ENCODE measurements at places on chromosomes 16 and 17.

GRCh38 chr17:73157521-73157890, 7.3 kb upstream of the SSTR2 start:
- no peak for DNase-seq

GRCh38 chr16:65660390-65660789, 538.5 kb upstream of the CDH11 start:
- DNase-seq: no peak

DNA sequence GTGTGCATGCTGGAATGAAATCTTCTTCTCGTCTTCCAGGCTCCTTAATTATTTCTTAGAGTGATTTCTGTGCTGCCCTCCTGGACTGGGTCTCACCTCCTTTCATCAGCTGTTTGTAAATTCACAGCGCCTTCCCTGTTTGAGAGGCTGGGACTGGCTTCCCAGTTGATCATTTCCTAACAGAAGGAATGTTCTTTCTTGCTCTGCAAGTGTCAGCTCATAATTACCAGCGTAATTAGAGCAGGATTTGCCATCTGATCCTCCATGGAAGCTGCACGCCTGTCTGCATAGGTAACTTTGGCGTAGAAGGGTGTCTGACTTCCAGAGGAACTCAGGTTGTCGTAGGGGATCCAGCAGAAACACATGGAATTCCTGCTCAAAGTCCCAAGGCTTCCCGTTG, 375.0 kb upstream of the EEF2KMT start:
- no peak for DNase-seq

DNA sequence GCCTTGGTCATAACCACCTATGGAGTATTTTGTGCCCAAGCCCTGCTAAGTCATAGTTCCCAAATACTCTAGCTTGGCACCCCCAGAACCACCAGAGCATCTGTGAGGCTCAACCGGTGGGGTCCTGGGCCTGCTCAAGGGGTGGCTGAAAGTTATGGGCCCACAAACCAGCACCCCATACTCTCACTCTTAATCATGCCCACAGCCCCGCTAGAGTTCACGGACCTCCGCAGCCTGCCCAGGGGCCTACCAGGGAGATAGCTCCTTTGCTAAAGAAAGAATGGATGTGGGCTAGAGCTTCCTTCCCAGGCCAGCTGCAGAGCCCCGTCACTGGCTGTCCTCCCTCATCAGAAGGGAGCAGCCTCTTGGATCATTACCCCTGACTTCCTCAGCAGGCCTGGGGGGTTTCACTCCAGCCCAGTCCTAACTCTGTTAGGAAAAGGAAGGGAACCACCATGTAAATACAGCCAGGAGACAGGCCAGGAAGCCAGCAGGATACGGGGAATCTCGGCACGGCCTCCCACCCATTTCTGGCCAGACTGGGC, 1.4 kb downstream of the GIT1 start:
- no peak for DNase-seq

DNA sequence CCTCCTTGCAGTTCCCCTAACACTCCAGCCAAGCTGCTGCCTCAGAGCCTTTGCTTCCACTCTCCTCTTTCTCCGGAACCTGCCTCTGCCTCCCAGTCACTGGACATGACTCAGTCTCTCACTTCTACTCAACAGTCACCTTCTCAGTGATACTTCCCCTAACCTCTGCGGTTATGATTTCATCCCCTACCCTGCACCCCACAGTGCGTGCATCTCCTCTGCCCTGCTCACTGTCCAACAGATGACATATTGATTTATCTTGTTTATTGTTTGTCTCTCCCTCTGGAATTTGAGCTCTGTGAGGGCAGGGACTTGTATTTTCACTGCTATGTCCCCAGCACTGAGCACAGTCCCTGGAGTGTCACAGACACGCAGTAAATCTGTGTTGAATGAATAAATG, 100.7 kb downstream of the CYLD start:
- DNase-seq: no peak

GRCh38 chr16:24776501-24777220, 47.2 kb downstream of the TNRC6A start:
- DNase-seq: no peak

DNA sequence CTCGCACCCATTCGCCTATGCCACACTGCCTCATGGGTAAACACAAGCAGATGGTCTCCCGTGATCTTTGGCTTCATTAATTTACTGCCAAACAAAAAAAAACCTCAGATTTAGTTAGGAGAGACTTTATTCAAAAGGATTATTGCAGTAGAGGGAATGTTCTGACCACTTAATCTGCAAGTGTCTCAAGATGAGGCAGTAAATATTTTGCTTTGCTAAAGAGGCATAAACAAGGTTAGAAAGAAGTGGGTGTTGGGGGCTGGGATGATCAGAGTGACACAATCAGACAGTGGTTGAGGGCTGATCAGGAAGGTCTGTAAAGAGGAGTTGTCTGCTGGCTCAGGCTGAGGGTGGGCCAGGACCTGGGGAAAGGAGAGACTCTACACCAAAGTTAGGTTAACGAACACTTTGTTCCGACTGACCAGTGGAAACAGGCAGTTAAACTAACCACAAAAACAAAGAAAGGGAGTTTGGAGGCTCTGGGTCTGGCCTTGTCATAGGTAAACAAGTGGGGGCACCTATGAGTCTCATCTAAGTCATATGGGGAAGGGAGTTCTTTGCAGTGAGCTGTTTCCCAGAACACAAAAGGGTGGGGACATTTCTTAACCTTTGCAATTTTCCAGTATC, 28.5 kb downstream of the HSD17B2 start:
- DNase-seq: no peak

GRCh38 chr17:81930142-81931125, 2.9 kb upstream of the MAFG start:
- DNase-seq: no peak

- no peak for DNase-seq
These were observed 12.9 kb downstream of the AARS1 start for GRCh38 chr16:70276392-70276791.

DNA sequence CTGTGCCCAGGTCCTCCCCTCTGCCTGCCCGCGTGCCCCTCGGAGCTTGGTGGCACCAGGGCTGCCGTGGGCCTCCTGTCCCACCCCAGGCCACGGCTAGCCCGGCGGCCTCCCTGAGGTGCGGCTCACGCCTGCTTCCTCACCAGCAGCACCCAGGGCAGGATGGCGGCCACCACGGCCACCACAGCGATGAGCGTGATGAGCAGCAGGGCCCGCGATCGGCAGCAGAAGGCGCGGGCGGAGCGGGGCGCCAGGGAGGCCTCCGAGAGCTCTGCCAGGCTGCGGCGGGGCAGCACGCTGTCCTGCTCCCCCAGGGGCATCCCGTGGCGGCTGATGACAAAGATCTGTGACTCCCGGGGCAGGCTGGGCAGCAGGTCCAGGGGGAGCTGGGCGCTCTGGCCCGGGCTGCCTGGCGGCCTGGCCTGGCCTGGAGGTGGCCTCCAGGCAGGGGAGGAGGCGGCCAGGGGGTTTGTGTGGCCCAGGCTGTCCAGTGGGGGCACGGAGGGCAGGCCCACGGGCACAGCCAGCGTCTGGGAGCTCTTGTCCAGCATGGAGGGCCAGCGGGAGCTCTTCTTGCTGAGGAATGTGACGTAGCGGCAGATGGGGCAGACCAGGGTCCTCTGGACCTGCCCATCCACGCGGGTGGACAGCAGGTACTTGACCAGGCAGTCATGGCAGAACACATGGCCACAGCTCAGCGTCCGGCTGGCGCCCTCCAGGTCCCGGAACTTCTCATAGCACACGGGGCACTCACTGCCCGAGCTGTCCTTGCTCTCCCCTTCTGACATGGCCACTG, 4.8 kb downstream of the RNF222 start:
- no peak for DNase-seq

DNA sequence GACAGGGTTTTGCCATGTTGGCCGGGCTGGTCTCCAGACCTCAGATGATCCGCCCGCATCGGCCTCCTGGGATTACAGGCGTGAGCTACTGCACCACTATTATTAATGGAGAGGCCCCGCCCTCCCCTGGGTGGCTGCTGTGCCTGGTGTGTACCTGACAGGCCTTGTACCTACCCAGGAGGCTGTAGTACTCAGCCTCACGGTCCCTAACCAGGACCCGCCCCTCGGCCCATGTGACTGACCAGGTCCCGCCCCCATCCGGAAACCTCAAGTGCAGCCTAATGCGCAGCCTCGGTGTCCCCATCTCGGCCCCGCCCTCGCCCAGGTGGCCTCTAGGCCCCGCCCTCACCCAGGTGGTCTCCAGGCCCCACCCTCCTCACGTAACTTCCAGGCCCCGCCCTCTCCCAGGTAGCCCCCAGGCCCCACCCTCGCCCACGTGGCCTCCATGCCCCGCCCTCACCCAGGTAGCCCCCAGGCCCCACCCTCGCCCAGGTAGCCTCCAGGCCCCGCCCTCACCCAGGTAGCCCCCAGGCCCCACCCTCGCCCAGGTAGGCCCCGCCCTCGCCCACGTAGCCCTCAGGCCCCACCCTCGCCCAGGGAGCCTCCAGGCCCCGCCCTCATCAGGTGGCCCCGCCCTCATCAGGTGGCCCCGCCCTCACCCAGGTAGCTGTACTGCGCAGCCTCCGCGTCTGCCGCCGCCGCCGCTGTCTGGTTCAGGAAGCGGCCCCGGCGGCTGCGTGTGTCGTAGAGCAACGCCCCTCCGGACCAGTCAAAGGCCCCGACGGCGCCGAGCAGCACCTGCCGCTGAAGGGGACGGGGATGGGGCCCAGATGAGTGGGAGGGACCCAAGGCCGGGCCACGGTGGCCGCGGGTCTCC, 31.0 kb downstream of the HASPIN start:
- DNase-seq: no peak

GRCh38 chr17:35342276-35342675, 31.1 kb downstream of the SLFN11 start:
- no peak for DNase-seq

DNA sequence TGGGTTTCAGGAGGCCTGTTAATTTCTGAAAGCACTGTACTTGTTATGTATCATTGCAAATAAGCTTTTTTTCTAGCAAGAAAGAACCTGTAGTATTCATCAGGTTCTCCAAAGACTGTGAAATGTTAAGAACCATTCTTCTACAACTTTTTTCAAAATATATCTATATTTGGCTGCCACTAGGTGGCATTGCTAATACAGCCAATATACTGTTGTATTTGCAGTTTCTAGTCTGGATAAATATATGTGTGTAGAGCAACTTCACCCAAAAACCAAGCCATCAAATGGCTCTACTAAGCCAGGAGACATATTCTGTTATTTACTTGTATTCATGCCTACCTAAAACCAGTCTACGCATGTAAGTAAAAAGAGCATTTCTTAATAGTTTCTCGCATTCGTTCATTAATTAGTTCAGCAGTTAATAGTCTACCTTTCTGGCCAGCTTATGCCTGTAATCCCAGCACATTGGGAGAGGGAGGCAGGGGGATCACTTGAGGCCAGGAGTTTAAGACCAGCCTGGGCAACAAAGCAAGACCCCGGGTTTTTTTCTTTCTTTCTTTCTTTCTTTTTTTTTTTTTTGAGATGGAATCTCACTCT, 39.5 kb downstream of the VMP1 start:
- no peak for DNase-seq

- DNase-seq: no peak
These were observed 2.9 kb downstream of the PHKB start for GRCh38 chr16:47463771-47464624.

GRCh38 chr17:46078675-46079074, 79.6 kb downstream of the STH start:
- no peak for DNase-seq

DNA sequence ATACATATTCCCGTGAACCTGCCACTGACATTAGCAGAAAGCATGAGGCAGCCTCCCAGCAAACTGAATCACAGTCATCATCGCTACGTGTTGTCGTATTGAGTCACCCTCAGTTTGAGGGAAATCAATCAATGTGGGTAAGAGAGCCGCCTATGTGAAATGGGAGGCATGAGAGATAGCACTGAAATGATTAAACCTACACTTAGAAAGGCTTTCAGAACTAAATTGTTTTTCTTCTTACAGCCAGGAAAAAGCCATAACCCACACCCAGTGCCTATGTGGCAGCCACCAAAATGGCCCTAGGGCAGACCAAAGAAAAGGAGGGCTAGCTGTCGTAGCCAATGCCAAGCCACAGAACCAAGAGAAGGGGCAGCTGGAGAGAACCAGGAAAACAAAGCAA, 90.5 kb downstream of the ADAMTS18 start:
- DNase-seq: no peak

DNA sequence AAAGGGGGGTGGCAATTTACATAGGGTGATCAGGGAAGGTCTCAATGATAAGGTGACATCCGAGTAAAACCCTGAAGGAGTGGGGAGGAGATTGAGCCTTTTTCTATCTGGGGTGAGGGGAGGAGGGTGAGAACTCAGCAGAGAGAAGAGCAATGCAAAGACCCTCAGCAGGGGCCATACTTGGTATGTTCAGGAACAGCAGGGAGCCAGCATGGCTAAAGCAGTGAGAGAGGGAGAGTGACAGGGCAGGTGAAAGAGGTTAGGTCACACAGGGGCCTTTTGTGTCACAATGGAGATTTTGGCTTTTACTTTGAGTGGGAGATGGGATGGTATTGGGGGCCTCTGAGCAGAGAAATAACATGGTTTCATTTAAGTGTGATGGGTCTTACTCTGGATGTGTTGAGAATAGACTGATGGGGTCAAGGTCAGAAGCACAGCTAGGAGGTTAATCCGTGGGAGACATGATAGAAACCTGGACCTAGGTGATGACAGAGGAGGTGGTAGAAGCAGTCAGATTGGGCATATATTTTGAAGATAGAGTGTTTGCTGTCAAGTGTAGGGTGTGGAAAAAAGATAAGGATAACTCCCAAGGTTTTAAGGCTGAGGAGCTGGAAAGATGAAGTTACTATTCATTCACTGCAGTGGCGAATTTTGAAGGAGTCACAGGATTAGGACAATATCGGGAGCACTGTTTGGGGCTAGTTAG, 6.2 kb downstream of the SP2 start:
- DNase-seq: no peak

Measured in SHP77 treated with DMSO at 0.1 percent for 48 hours (cell line).